ENCODE measurements at places on chromosomes 13 and 19. TPM values are rescaled to one million over a fixed set of nuclear protein-coding genes. Genes with fewer than 3 reads are reported as not detected.

GRCh38 chr13:50644081-50644871 is 199.2 kb downstream of the DLEU7 start:
- DNase-seq = no peak

DNA sequence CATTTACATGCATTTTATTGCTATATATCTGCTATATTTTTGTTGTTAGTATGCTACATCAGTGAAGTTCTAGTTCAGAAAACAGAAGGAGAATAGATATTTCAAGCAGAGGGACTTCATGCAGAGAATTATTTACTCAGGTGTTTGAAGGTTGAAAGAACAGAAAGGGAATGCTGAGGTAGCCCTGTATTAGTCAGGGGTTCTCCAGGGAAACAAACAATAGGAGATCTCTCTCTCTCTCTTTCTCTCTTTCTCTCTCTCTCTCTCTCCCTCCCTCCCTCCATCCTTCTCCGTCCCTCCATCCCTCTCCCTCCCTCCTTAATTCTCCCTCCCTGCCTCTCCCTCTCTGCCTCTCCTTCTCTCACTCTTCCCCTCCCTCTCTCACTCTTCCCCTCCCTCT is 114.3 kb upstream of the TDRD3 start:
- no peak for DNase-seq

- DNase-seq = peak; percentile 19
These were observed 169.0 kb upstream of the UFM1 start for GRCh38 chr13:38180670-38181069.

GRCh38 chr13:101869553-101869952 is 417.1 kb downstream of the ITGBL1 start:
- DNase-seq = peak; percentile 5

- DNase-seq = no peak
These were observed 1.2 kb upstream of the CEACAM4 start for GRCh38 chr19:41627966-41628675.

- no peak for DNase-seq
These were observed 224.1 kb downstream of the FGF9 start for GRCh38 chr13:21894703-21895699.

- no peak for DNase-seq
These were observed 28.5 kb downstream of the AP1M1 start for GRCh38 chr19:16226184-16226591.

DNA sequence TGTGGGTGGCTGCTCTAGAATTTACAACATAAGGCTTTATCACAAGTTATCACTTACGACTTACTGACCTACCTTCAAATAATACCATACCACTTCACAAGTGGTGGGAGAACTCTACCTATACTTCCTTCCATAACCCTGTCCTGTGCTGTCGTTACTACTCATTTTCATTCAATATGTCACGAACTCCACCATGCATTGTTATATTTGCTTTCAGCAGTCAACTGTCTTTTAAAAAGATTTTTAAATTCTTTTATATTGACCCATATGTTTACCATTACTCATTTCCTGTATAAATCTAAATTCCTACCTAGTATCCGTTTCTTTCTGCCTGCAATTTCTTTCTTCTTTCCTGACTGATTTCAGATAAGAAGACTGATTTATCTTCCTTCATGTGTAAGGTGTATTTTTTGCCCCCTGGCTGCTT is 200.0 kb downstream of the KLF12 start:
- no peak for DNase-seq

DNA sequence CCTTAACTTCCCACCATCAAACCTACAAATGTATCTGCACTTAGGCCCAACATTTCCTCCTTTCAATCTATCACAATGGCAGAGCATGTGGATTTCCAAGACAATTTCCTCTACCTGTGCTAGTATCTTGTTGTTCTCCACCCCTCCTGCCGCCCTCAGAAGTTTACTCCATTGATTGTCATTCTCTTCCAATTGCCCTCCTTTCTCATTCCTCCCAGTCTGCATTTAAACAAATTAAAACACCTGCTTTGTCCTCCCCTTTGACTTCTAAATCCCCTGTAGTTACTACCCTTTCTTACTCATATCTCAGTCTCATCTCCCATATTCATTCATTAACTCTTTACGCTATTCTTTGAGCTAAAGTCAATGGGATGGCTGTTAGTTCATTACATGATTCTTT is 370.6 kb downstream of the DIAPH3 start:
- DNase-seq = no peak

DNA sequence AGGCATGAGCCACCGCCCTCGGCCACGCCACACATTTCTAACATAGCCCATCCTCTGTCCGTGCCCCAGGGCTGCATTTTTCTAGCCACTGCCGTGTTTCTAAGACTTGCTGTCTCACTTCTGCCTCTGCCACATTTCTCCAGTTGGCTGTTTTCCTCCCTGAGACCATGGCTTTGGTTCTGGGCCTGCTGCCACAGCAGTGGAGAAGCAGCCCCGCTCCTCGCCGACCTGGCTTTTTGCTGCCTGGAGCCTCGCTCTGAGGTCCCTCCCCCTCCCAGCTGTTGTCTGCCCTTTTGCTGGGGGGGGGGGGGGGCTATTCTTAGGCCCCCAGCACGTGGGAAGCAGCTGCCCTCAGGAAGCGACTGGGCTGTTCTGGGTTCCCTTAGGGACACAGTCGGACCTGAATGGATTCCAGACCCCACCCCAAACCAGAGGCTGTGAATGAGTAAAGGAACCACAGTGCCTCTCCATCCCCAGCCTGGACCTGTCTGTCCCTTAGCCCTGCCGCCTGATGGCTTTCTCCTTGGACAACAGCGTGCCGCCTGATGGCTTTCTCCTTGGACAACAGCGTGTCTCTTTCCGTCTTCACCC is 3.3 kb downstream of the GYS1 start:
- no peak for DNase-seq

GRCh38 chr13:67977066-67977465 is 746.9 kb upstream of the PCDH9 start:
- no peak for DNase-seq

DNA sequence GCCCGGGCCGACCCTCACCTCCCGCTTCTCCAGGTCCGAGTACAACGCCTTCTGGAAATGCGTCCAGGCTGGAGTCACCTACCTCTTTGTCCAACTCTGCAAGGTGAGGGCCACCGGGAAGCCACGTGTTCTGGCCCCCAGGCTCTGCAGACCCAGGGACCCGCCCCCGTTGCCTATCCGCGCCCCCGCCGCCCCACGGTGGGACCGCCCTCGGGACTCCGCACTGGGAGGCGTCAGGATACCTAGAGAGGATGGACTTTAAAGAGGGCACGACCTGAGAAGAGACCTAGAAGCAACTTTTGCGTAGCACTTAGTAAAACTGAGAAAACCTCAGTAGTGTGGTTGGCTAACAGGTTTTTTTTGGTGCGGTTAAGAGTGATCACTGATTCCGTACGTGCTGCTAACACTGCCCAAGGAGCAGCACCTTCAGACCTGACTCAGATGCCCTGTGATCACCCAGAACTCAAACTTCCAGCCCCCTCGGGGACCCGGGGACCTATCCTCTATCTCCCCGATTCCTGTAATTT is 492 bp downstream of the TMEM147 start:
- peak; percentile 64 for DNase-seq

- no peak for DNase-seq
These were observed 1239.5 kb downstream of the PCDH9 start for GRCh38 chr13:65990684-65991083.

The NPAS1 gene
- 10.6 TPM for total RNA-seq

The ZNF569 gene
- 7.2 TPM for total RNA-seq

The RPS15 gene
- total RNA-seq = 1,256 TPM

The TSSK6 gene
- total RNA-seq = 0.25 TPM

The IQCN gene
- total RNA-seq = 0.11 TPM

The TTYH1 gene
- not detected for total RNA-seq

The FAM83E gene
- not detected for total RNA-seq

The ZIK1 gene
- 5.3 TPM for total RNA-seq

The SERP2 gene
- total RNA-seq = 5.6 TPM

The APC2 gene
- total RNA-seq = not detected

The FUT1 gene
- total RNA-seq = not detected
